NCI-H510A (cell line): ENCODE measurements at places on chromosomes 6 and 20.

- no peak for DNase-seq
Observed at GRCh38 chr6:17167327-17167979, 65.6 kb downstream of the STMND1 start.

- no peak for DNase-seq
Observed at GRCh38 chr20:46752728-46753127, 43.3 kb downstream of the SLC2A10 start.

- DNase-seq = no peak
Observed at GRCh38 chr20:41118632-41119031, 18.7 kb upstream of the PLCG1 start.

DNA sequence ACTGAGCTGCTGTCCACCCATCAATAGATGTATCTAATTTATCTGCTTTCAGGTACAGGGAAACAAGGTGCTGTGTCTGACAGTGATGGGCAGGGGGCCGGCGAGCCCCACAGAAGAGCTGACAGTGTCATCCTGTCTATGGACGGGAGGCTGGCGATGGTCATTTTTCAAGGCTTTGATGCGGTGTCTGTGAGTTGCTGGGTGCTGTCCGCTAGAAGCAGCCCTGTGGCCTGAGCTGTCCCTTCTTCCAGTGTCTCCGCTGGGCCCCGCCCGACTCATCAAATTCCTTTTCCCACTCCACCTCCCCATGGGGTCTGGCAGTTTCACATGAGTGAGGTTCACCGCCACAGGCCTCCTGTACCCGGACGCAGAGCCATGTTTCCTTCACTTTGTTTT lies 161.4 kb upstream of the PMEPA1 start:
- no peak for DNase-seq

- no peak for DNase-seq
Observed at GRCh38 chr6:16239798-16240123, 1.4 kb downstream of the GMPR start.

DNA sequence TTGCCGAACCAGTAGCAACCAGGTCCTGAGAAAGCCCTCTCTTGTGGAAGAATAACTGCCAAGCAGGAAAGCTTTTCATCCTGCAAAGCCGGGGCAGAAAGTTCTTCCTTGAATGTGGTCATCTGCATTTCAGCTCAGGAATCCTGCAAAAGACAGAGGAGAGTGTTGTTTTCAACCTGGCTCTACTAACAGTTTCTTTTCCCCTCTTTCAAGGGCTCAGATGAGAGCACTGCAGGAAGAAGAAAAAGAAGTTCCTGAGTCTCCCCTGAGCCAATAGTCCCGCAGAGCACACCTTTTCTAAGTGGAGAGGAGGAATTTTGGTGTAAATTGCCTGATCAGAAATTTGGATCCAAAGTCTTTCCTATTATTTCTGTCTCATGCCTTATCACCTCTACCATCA lies 10.7 kb downstream of the HLA-DRB1 start:
- no peak for DNase-seq

DNA sequence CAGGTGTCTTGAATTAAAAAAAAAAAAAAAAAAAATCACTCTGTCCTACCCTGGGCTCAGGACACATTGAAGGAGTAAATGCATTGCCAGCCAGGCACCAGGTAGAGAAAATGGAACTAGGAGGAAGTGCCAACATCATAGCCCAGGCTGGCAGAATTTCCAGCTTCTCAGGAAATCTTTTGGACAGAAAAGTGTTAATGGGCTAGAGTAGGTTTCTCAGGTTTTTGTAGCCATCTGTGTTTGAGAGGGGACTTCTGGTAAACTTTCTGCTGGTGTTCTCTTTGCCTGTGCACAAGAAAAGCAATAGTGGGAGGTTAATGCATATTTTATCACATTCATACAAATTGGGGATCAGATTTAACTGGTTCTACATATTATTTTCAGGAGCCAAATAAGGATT lies 678.3 kb upstream of the NRSN1 start:
- DNase-seq = no peak

DNA sequence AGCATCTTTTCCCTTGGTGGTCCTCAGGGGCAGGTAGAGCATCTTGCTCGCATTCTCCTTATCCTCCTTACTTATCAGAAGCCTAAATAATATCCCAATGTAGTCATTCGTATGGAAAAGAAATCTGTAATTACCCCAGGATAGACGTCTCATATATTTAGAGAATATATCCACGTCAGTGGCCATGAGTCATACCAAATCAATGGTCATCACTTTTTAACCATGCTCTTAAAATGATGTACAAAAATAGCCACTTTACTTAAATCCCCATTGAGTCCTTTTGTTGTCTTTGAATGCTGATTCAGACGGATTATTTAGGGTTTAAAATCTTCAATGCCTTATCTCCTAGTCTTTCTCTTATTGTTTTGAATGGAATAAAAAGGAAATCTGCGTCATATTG lies 231.7 kb upstream of the STXBP5 start:
- no peak for DNase-seq

- DNase-seq = no peak
Observed at GRCh38 chr6:17415321-17415720, 21.9 kb downstream of the CAP2 start.

DNA sequence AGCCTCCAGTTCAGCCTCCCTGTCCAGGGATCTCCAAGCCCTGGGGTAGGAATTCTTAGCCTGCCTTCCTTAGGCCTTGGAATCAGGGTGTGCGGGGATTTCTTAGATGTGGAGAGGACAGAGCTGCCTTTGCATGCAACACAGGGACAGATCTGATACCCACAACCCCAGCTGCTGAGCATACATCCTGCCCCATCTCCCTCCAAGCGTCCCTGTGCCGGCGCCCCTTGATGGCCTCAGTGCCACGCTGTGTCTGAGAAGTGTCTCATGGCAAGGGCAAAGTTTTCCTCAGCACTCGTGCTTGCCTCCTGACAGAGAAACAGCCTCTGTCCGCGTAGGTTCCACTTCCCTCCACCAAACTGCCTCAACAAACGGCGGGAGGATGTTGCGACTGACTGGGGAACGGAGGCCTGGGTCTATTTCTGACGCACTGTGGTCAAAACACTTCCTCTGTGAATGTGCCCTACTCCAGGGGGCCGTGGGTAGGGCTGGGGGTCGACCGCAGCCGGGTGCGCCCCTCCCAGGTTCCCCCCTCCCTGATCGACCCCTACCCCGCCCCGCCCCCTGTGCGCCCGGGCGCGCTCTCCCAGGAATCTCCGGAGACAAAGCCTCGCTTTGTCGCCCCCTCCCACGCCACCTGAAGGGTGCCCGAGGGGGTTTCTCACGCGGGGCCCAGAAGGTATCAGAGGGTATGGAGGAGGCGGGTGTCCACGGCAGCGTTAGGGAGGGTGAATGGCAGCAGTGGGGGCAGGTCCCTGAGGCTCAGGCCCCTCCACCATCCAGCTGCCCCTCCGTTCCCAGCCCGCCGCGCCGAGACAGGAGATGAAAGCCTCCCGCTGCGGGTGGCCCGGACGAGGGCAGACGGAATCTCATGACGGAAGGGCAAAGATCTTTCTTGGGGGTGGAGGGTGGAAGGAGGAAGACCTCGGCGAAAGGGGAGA lies 806 bp downstream of the MICAL1 start:
- no peak for DNase-seq

- no peak for DNase-seq
Observed at GRCh38 chr6:21180155-21180554, 413.4 kb upstream of the SOX4 start.

DNA sequence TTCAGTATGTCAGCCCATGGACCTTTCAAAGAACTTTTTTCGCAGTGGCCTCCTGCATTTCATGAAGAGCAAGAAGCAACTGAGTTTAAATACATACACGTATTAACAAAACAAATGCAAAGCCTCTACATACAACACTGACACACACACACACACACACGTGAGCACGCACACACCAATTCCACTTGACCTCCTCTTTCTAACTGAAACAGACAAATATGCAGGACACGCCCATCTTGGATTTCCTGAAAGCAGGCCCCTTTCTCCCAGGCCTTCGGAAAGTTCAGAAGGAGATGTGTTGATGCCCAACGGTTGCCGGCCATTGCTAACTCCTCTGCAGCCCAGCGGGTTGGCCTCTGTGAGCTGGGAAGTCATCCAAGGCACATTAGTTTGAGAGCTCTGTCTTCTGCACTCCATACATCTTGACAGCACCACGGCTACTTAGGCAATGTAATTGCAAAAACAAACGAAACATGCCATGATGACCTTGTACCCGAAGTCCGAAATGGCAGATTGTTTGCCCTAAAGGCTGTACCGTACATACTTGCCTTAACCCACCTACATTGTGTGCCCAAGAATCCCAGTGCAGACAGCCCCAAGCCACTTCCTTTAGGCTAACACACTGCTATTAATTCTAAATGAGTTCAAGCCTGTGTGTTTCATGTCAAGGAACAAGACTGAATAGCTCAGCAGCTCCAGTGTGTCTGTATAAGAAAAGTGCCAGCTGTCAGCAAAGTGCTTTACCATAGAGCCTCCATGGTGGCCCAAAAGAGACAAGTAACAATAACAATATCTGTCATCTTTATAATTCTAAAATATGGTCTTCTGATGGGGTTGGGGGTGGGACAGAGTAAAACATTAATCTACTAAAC lies 138.8 kb upstream of the RNF217 start:
- DNase-seq = no peak

DNA sequence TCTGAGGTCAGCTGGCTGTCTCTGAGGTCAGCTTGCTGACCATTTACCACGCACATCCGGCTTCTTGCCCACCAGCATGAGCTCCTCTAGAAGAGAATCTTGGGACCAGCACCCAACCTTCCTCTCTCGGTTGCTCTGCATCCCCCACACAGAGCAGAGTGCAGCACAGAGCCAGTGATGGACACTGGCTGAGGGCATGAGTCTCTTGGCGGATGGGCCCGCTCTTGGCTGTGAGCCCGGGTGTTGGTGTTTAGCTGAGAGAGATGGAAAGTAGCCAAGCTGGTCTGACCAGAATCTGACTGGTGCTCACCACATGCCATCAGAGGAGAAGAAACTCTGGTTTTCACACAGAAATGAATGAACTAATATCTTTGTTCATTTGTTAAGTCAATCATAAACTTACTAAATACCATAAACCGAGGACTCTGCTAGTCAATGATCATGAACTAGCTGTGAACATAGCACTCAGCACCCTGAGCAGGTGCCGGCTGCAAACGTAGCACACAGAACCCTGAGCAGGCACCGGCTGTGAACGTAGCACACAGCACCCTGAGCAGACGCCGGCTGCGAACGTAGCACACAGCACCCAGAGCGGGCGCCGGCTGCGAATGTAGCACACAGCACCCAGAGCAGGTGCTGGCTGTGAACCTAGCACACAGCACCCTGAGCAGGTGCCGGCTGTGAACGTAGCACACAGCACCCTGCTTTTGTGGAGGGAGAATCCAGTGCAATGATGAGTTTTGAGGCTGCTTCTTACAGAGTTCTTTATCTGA lies 10.4 kb upstream of the THBS2 start:
- DNase-seq = peak; percentile 20

GRCh38 chr6:57021086-57021720 lies 25.3 kb upstream of the KIAA1586 start:
- DNase-seq = peak; percentile 8

DNA sequence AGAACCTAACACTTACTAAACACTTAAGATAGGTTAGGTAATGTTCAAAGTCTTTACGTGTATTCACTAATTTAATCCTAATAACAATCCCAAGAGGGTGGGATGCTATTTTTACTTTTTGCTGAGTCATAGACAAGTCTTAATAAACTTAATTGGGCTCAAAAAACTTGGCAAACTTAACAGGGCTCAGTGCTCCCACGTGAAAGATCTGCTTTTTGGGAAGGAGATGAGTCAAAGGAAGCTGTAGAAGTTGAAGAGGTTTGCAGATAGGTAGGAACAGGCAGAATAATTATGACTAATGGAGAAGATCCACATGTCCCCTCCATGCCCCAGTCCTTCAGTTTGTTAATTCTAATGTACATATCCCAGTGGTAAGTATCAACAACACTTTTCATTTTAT lies 44.5 kb upstream of the STMND1 start:
- no peak for DNase-seq

GRCh38 chr20:51398552-51398951 lies 144.0 kb downstream of the NFATC2 start:
- no peak for DNase-seq

- peak; percentile 30 for DNase-seq
Observed at GRCh38 chr6:40227735-40228134, 293.5 kb upstream of the MOCS1 start.

- no peak for DNase-seq
Observed at GRCh38 chr6:111957623-111958315, 84.5 kb upstream of the FYN start.

- DNase-seq = no peak
Observed at GRCh38 chr20:49424536-49424935, 57.9 kb downstream of the KCNB1 start.

DNA sequence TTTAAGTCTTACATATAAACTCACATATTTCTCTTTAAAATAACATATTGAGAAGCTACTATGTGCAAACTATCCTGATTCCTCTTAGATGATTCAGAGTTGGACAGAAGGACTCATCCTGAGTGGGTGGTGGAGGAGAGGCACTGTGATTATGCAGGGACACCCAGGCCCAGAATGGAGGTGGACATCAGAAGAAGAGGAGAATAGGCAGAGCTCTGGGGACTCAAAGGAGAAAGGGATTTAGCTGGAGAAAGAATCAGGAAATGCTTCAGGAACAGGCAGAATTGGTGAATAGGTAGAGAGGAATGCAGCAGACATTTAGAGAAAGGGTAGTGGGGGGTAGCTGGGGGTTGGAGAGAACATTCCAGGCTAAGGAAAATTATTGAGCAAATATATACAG lies 17.4 kb downstream of the RCAN2 start:
- no peak for DNase-seq

GRCh38 chr6:24890471-24890870 lies 45.3 kb downstream of the RIPOR2 start:
- DNase-seq = no peak

DNA sequence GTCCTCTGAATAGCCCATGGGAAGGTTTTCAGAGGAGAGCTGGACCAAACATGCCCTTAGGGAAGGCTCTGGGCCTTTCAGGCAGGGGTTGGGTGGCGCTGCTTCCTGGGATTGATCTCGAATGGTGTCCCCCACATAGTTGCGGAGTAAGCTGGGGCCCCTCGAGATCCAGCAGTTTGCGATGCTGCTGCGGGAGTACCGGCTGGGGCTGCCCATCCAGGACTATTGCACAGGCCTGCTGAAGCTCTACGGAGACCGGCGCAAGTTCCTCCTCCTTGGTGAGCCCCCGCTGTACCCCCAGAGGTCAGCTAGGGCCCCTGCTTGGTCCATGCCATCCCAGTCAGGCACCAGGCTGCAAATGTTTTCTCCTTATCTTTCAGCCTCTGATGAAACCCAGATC lies 19.3 kb downstream of the CCM2L start:
- no peak for DNase-seq

- no peak for DNase-seq
Observed at GRCh38 chr20:22180244-22180643, 404.1 kb downstream of the FOXA2 start.

DNA sequence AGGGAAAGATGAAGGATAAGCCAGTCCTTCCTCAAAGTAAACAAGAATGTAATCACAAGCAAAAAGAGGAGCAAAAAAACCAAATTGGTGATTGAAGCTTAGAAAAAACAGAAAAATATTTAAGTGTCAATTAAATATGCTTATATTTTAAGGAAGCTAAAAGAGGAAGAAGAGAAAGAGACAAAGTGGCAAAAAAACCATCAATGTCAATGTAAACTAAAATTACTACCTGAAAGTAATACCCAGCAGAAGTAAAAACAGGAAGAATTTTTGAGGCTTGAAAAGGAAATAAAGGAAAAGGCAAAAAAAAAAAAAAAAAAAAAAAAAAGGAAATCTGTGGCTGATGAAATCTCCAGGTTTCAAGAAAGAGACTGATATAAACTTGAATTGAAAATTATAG lies 36.2 kb upstream of the OGFRL1 start:
- DNase-seq = no peak
